ENCODE measurements at places on chromosomes 7 and 10. TPM values are rescaled to one million over a fixed set of nuclear protein-coding genes. Genes with fewer than 3 reads are reported as not detected.

- no peak for ATAC-seq
Observed at GRCh38 chr7:83921941-83922607, 272.5 kb downstream of the SEMA3A start.

Gene SPDYE1
- not detected for total RNA-seq

DNA sequence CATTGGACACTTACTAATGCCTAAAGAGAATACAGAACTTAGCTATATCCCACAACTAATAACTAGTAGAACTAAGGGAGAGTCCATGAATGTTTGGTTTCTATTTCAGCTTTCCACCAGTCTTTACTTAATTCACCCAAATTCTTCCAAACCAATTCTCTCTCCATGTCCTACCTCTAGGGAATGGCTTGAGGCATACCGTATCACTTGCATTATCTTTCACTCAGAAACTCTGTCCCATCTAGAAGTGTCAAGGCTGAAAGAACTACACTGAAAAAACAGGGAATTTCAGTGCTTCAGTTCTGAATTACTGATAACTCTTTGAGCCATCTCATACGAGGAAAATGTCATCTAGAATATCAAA is 758 bp downstream of the TMEM168 start:
- ATAC-seq, result no peak

Gene THNSL1
- 5.1 TPM for total RNA-seq

DNA sequence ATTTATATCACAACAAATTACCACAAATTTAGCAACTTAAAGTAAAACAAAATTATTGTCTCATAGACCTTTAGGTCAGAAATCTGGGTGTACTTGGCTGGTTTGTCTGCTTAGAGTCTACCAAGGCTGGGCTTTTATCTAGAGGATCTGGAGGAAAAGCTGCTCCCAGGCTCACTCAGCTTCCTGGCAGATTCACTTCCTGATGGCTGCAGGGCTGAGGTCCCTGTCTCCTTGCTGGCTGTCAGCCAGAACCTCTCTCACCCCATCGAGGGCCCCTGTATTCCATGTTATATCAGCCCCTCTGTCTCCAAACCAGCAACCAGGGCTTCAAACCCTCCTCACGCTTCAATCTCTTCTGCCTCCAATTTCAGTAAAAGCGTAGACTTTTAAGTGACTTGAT is 734.9 kb downstream of the NRG3 start:
- no peak for ATAC-seq

- ATAC-seq, result no peak
Observed at GRCh38 chr10:3429676-3430075, 257.1 kb upstream of the PITRM1 start.
